ENCODE measurements at places on chromosomes 5 and 9. TPM values are rescaled to one million over a fixed set of nuclear protein-coding genes. Genes with fewer than 3 reads are reported as not detected.
A peak's percentile ranks its signal among the peaks of the same experiment; 100 is the strongest.

- DNase-seq, result no peak
Observed at GRCh38 chr5:56278335-56278753, 45.2 kb upstream of the ANKRD55 start.

- no peak for DNase-seq
Observed at GRCh38 chr5:179614745-179615144, 8.7 kb downstream of the HNRNPH1 start.

DNA sequence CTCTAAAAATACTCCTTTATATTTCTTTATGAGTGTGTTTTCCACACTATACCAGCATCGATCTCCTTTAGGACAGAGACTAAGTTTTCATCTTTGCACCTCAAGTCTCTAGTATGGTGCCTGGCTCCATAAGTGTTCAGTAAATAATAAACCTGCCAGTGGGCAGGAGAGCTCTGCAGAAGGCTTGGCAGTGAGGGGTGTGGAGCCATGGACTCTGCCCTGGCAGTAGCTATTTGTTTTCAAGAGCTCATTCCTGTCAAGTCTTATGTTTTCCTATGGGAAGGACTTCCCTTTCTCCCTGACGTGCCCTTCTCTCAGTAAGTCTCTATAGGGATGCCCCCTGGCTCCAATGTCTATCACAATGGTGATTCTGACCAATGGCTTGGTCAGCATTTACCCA is 252.2 kb downstream of the PIK3R1 start:
- DNase-seq, result no peak

DNA sequence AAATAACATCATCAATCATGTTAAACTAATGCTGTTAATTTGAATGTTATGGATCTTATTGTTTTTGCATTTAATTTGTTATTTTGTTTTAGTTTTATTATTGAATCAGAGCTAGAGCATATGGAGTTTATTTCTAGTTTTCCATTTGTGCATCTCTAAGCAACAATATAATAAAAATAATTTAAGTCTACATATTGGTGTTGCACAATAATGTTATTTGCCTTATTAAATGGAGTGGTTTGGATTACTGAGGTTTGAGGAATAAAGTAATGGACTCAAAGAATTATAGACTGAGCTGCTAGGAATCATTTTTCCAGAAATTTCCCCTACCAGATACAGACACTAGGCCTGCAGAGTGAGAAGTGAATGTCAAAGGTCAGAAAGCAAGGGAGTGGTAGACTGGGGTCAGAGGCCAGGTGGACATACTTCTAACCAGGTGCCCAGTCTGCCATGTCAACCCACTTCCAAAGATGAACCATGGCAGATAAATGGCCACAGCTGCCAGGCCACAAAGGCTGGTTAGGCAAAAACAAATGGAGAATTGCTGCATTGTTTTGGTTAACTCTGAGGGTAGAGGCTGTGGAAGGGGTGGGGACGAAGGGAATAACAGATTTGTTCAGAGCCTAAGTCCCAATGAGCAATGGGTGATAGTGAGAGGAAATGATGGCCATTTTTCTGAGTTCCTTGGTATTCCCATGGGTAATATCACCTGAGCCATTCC is 113.1 kb downstream of the FBXL7 start:
- no peak for DNase-seq

DNA sequence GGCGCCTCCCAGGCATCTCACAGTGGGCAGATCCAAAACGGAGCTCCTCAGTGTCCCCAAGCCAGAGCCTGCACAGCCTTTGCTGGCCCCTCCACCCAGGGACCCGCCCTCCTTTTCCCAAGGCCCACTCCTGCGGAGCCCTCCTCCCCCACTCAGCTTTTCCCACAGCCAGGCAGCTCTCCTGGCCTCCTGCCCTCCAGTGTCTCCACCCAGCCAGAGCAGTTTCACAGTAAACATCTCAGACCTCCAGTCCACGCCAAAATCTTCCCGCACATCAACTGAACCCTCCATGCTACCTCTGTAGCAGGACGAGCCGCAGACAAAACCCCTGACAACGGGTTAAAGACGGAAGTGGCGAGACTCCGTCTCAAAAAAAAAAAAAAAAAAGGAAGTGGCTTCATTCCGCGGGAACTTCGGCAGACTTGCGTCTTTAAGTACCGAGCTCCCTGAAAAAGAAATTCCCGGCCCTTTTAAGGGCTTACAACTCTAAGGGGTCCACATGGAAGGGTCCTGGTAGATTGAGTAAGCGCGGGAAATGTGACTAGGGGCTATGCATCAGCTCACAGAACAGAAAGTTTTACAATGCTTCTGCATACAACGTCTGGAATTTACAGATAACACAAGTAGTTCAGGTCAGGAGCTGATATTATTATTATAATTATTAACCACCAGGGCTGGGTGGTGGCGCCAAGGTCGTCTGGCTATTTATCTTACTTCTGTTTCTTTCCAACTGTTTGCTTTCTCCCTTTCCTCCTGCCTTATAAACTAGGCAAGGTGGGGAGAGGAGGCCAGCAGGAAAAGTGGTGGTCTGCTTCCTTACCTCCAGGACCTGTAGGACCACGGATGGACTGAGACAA is 11.4 kb upstream of the GRIN1 start:
- peak; percentile 39 for DNase-seq

GRCh38 chr5:7755958-7756357 is 95.0 kb downstream of the CFAP90 start:
- DNase-seq, result no peak

- no peak for DNase-seq
Observed at GRCh38 chr5:1851290-1851934, 31.3 kb downstream of the IRX4 start.

DNA sequence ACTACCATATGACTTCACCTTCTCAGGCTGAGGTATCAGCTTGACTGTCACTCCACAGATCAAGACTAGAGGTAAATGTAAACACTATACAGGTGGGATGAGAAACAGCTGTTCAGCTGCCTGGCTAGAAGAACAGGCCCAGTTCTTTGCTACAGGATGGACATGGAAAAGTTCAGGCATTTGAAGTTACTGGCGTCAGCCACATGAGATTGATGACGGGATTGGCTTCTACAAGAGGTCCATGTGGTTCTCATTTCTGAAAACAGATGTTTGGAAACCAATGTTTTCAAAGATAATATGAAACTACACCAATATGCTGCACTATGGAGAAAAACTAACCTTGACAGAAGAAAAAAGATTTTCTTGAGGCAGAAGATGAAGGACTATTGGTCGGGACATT is 324.1 kb downstream of the CDH10 start:
- no peak for DNase-seq

GRCh38 chr9:25427898-25428297 is 250.3 kb downstream of the TUSC1 start:
- DNase-seq, result peak; percentile 36

DNA sequence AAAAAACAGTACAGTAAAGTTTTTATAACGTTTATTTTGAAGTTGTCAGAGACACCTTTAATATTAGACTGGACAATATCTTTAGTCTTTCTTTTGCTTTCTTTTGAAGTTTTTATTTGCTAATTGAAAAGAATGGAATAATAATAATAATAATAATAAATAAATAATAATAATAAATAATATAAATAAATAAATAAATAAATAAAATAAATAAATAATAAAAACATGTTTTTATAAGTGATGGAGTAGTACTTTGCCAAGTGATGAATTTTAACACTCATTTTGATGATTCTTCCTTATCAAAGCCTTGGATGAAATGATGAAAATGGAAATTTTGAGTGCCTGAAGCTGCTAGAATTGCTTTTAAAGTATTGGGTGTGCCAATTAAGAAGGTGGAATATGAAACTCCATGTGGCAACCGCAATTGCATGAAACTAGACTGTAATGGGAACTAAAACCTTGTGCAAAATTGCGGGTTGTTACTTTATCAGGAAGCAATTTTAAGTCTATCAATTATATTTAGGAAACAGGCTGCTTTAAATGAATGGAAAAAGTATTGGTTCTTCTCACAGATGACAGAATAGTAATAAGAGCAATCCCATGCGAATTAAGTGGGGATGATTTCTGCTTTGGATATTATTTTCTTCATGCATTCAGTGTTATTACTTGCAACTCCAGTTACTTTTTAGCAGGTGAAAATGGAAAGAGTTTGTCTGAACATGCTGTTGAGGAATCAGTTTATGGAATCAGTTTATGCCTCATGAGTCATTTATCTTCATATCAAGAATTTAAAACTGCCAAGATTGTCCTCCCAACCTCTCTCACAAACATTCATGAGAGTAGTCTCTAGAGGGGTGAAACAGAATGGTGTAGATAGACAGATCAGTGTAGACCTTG is 4.6 kb downstream of the ANXA1 start:
- DNase-seq, result no peak

GRCh38 chr9:113687680-113688371 is 188.3 kb upstream of the ZNF618 start:
- DNase-seq, result peak; percentile 66

- no peak for DNase-seq
Observed at GRCh38 chr9:129640871-129641749, 841 bp downstream of the ASB6 start.

GRCh38 chr5:7857926-7858632 is 7.1 kb upstream of the CFAP90 start:
- DNase-seq, result no peak

DNA sequence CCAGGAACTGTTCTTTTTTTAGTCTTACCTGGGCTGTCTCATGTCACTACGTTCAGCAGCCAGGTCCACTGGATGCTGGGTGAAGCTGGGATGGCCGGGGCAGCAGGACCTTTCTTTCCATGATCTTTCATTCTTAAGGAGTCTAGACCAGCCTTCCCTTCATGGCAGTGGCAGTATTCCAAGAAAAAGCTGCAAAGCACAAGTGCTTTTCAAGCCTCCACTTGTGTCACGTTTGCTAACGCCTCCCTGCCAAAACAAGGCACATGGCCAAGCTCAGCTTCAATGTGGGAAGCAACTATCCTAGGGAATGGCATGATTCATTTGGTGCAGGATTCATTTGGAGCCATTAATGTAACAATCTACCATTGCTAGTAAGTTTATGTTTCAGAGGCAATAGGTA is 94.8 kb downstream of the RCL1 start:
- DNase-seq, result no peak

- DNase-seq, result no peak
Observed at GRCh38 chr5:148759101-148759500, 67.3 kb upstream of the ADRB2 start.

GRCh38 chr5:168525856-168526255 is 3.2 kb upstream of the FBLL1 start:
- no peak for DNase-seq

GRCh38 chr9:80957801-80958200 is 731.5 kb downstream of the TLE1 start:
- DNase-seq, result no peak

- no peak for DNase-seq
Observed at GRCh38 chr5:77172713-77173328, 37.7 kb upstream of the PDE8B start.

- no peak for DNase-seq
Observed at GRCh38 chr5:44885903-44886302, 77.2 kb downstream of the MRPS30 start.

GRCh38 chr5:14851597-14851996 is 20.0 kb downstream of the ANKH start:
- no peak for DNase-seq

DNA sequence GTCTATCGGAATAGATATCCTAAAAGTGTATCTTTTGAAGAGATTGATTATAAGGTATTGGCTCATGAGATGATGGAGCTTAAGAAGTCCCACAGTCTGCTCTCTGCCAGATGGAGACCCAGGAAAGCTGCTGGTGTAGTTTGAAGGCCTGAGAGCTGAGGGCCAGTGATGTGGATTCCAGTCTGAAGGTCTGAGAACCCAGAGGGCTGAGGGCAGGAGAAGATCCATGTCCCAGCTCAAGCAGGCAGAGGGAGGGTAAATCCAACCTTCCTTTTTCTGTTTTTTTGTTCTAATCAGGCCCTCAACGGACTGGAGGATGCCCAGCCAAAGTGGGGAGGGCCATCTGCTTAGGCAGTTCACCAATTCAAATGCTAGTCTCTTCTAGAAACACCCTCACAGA is 11.0 kb upstream of the ABL1 start:
- DNase-seq, result no peak

DNA sequence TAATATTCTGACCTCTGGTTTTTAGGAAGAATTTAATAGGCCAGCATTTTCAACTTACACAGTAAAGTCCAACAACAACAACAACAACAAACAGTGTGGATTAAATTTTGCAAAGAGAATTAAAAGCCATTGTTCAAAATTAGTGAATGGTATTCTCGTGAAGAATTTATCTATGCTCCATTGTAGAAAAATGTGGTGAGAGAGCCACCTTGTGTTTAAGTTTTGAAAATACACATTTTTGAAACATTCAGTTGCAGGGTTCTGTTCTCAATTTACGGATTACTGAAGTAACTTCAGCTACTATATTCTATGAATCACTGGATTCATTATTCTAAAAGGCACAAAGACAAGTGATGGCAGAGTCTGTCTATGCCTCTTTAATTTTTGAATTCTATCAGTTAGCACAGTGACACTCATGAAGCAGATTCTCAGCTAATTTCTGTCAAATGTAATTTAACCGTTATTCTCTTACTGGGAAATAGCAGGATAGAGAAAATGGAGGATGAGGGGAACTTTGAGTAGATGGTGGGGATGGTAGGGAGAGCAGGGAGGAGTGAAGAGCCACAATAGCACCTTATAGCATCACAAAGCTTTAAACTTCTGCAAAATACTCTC is 11.0 kb downstream of the CCDC152 start:
- DNase-seq, result no peak

- DNase-seq, result no peak
Observed at GRCh38 chr5:87184605-87185004, 83.1 kb upstream of the RASA1 start.

DNA sequence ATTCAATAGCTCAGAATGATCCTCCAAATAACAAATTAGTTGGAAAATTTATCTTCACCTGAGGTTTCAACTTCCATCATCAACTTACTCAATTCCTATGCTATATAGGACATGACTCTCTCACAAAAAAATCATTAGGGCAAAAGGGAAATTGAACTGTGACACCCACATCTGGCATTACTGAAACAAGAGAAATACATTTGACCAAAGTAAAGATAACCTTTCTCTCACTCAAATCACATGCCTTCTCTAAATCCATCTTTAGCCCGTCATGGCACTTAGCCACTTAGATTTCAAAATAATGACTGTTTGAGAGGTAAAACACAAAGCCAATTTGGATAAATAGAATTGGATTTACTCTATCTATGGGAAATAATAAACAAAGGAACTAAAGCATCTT is 126.4 kb downstream of the ADAMTS6 start:
- no peak for DNase-seq

- DNase-seq, result no peak
Observed at GRCh38 chr5:150164211-150164980, 2.2 kb upstream of the CDX1 start.

Gene PCDHGC5
- 5.3 TPM for total RNA-seq

Gene SLC1A3
- total RNA-seq, result 22.4 TPM

Gene IFNA21
- not detected for total RNA-seq

Gene ATOSB
- total RNA-seq, result 29.3 TPM

Gene SPINK6
- not detected for total RNA-seq

Gene ANKRD31
- 0.10 TPM for total RNA-seq

Gene PCDHGA3
- 0.89 TPM for total RNA-seq

Gene TAF11L10
- total RNA-seq, result not detected

Gene LEAP2
- total RNA-seq, result 2.2 TPM

Gene C5orf58
- total RNA-seq, result not detected

Gene ABO
- total RNA-seq, result 84.9 TPM

Measured in upper lobe of left lung (tissue), 6 donors.